ENCODE measurements at places on chromosomes 4 and X.

DNA sequence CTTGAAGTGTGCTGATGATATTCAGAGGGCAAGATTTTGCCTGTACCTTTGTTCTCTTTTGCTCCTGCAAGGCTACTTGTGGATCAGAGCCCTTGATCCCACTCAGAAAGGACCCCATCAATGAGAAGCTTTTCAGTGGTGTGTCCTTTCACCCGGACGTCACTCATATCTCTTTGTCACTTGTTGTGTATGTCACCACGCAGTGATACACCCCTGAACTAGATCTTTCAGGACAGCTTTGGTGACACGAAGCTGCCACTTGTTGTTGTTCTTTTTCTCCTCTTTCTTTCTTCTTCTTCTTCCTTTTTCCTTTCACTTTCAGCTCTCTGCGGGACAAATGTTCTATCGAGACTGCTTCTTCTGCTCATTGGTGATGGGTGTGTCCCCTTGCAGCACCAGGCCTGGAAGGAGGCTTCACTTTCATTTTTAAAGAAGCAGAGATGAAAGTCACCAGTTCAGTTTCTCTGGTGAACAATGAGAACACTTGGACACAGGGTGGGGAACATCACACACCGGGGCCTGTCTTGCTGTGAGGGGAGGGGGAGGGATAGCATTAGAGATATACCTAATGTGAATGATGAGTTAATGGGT is 83.6 kb downstream of the NBDY start:
- DNase-seq, result no peak

GRCh38 chr4:85826060-85826678 is 351.2 kb downstream of the ARHGAP24 start:
- no peak for DNase-seq

GRCh38 chr4:68469482-68469881 is 22.2 kb downstream of the TMPRSS11E start:
- DNase-seq, result no peak

- DNase-seq, result no peak
Observed at GRCh38 chr4:155512817-155513216, 136.1 kb upstream of the MAP9 start.

DNA sequence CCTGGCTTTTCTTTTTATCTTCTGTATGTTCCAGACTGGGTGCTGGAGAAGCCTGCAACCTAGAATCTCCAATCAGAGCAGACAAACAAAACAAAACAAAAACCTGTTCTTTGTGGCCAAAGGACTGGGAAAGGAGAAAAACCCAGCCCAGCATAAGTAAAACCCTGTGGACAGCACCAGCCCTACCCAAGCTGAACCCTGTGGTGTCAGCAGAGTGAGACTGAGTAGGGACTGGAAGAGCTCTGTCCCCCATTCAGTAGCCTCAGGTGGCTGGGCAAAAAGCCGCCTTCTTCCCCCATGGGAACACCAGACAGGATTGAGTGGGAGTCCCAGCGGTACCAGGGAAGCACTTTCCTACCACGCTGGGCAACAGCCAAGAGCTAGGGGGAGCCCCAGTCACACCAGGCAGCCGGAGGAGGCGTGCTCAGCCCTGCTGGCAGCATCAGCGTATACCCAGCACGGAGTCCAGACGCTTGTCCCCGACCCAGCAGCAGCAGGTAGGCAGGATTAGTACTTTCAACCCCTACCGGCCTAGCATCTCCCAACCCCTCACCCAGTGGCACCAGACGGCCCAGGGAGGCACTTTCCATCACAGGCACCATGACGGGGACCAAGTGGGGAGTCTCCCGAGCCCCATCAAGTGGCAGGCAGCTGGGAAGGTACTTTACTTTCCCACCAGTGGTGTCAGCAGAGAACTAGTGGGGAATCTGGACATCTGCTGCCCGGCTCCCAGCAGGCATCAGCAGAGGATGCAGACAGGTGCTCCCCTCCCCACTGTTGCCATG is 8.6 kb upstream of the JADE3 start:
- no peak for DNase-seq

Data from cortex of kidney (tissue), 1 donor.